Colonic mucosa (tissue), 4 donors: ENCODE measurements at places on chromosomes 13 and 19. TPM values are rescaled to one million over a fixed set of nuclear protein-coding genes. Genes with fewer than 3 reads are reported as not detected.

FGF22 gene
- not detected for total RNA-seq

- DNase-seq = no peak
Measured at GRCh38 chr19:7251494-7251893, 42.7 kb downstream of the INSR start.

CGB2 gene
- not detected for total RNA-seq

- DNase-seq = no peak
Measured at GRCh38 chr19:31882709-31883108, 462.7 kb upstream of the ZNF507 start.

GRCh38 chr19:41030651-41031050 lies 39.6 kb downstream of the CYP2B6 start:
- no peak for DNase-seq

DNA sequence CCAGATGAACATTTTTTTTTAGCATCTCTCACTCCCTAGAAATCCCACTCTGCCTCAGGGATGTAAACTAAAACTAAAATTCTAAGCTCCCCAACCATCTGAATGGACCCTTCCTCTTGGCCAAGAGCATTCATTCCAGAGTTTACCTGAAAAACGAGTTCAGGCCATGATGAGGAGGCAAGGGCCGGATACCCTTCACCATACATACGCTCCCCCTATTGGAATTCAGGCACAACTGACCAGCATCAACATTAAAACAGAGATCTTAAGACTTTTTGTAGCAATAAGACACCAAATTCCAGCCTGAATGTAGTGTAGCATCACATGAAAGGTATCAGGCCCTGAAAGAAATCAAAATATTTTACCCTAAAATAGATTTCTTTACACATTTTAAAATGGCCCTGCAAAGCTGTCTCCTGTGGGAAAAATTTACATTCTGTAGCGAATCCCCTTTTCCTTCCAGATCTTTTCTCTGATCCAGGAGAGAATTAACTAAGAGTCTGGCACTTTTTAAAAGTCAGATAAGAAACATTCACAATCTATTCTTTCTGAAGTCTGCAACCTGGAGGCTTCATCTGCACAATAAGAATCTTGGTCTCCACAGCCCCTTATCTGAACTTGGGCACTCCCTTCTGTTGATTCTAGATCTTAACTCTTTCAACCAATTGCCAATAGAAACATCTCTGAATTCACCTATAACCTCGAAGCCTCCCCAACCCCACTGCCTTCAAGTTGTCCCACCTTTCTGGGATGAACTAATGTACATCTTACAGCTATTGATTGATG lies 888.5 kb downstream of the UQCRFS1 start:
- no peak for DNase-seq

DNA sequence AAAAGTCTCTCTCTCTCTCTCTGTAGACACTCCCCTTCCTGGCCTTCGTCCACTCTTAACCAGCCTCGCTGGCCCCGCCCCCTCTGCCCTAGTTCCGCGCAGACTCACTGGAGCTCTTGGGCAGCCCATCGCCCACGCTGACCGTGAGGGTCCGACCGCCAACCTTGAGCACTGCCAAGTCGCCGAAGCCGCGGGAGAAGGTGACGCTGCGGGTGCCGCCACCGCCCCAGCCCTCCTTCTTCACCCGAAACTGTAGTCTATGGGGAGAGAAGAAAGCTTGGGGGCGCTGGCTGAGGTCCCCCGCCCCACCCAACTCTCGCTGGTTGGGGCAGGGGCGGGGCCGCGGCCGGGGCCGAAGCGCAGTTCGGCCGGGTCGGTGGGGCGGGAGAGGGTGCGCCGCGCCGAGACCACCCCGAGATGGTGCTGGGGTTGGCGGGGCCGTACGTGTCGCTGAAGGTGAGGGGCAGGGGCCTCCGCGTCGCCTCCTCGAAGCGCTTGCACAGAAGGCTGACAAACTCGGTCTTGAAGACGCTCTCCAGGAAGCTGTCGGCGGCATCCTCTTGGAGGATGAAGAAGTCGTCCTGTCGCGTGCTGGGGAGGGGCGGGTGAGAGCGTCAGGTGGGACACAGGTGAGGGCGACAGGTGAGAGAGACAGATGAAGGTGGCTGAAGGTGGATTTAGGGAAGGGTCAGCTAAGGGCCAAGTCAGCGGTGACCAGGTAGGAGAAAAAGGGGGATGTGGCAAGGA lies 12.6 kb upstream of the ZNF414 start:
- peak; percentile 95 for DNase-seq

GRCh38 chr19:17001603-17002183 lies 24.9 kb downstream of the CPAMD8 start:
- DNase-seq = no peak

- no peak for DNase-seq
Measured at GRCh38 chr19:14035706-14036105, 4.1 kb downstream of the IL27RA start.

DNA sequence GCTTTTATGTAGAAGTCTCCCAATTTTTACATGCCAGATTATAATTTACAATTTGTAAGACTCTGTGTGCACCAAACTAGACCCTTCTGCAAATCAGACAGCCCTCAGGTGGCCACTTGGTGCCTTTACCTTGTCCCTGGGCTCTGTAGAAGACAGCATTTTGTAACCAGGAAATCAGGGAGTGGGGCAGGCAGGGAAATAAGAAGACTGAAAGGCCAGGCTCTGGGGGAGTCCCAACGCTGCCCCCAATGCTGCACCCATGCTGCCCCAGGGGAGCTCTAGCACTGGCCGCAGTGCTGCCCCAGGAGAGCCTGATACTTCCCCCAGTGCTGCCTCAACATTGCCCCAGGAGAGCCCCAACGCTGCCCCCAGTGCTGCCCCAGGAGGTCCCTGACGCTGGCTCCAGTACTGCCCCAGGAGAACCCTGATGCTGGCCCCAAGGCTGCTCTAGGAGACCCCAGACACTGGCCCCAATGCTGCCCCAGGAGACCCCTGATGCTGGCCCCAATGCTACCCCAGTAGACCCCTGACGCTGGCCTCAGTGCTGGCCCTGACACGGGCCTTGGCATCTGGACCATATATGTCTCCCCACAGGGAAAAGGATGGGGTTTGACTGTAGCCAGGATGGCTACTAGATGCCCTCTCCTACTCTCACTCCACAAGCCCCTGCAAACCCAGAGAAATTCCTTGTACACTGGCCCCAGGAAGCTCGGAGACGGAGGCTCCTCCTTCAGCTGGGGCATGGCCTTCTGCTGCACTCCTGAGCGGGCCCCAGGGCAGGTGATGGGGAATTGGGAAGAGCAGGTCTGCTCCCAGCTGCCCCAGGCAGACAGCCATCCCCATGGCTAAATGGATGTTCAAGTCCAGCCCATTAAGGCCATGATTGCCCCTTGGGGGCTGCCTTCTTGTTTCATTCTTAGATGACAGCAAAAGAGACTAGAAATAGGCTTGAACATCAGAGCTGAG lies 23.6 kb downstream of the VSTM2B start:
- no peak for DNase-seq

FCER2 gene
- total RNA-seq = 1.3 TPM

DNA sequence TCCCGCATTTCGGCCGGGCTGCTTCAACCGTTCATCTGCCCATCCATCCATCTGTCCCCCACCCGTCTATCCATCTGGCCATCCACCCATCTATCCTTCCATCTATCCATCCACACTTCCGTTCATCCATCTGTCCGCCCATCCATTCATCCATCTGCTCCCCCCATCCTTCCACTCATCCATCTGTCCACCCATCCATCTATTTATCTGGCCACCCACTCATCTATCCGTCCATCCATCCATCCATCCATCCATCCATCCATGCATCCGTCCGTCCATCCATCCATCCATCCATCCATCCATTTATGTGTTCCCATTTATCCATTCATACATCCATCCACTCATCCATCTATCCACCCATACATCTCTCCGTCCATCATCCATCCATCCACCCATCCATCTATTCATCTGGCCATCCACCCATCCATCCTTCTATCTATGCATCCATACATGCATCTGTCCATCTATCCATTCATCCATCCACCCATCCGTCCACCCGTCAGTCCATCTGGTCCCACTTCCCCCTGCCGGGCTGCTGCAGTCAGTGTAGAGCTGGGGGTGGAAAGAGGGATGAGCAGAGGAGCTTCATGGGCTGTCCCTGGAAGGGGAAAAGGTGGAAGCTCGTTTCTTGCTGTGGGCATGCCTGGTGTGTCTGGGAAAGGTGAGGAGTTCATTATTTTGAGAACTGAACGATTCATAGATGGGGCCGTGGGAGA lies 722 bp downstream of the HSD11B1L start:
- no peak for DNase-seq

GRCh38 chr19:5261156-5261890 lies 79.3 kb downstream of the PTPRS start:
- DNase-seq = no peak

GRCh38 chr13:52454459-52454819 lies 839 bp upstream of the CKAP2 start:
- peak; percentile 45 for DNase-seq

FOSB gene
- 3.4 TPM for total RNA-seq

LACC1 gene
- total RNA-seq = 6.7 TPM
